Motor neuron (in vitro differentiated cells): ENCODE measurements at places on chromosomes 12 and 14. TPM values are rescaled to one million over a fixed set of nuclear protein-coding genes. Genes with fewer than 3 reads are reported as not detected.

DNA sequence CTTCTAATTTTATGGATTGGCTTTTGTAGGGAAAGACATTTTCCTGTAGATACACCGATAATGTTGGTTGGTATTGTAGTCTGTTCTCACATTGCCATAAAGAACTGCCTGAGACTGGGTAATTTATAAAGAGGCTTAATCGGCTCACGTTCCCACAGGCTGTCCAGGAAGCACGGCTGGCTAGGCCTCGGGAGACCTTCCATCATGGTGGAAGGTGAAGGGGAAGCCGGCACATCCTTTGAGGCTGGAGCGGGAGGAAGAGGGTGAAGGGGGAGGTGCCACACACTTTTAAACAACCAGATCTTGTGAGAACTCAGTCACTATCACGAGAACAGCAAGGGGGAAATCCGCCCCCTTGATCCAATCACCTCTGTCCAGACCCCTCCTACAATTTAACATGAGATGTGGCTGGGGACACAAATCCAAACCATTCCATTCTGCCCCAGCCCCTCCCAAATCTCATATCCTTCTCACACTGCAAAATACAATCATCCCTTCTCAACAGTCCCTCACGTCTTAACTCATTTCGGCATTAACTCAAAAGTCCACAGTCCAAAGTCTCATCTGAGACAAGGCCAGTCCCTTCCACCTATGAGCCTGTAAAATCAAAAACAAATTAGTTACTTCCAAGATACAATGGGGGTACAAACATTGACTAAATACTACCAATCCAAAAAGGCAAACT is 66.7 kb upstream of the EIF5 start:
- ATAC-seq = no peak

DNA sequence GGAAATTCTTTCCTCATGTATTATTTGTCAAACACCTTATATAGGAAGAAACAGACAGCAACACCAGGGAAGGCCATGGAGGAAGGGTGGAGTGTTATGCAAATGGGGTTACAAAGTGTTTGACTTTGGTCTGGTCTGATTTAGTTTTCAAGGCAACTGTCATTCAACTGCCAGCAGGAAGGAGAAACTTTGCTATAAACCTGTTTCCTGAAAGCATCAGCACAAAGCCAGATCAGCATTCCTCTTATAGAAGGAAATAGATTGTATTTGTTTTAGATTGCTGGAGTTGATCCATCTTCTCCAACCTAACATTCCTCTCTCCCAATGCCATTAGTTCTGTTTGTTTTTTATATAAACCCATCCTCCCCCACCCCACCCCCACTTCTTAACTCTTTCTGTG is 65.7 kb downstream of the STAB2 start:
- ATAC-seq = no peak

- ATAC-seq = no peak
These were observed 1090.2 kb downstream of the BCL11B start for GRCh38 chr14:98181768-98182167.

DNA sequence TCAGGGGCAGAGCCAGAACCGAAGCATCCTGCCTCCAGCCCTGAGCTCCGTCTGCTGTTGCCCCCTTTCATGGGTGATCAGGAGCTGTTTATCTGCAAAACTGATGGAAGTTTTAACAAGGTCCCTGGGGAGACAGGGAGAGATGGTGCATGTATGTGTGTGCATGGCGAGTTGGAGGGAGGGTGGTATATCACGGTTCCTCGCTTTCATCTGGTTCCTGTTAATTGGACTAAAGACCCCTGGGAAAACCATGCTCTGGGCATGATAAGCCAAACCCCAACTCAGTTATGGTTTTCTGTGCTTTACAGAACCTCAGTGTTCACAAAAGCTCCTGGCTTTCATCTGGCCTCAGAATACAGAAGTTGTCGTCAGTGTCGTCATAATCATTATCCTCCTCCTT is 133.6 kb downstream of the KSR2 start:
- no peak for ATAC-seq

DNA sequence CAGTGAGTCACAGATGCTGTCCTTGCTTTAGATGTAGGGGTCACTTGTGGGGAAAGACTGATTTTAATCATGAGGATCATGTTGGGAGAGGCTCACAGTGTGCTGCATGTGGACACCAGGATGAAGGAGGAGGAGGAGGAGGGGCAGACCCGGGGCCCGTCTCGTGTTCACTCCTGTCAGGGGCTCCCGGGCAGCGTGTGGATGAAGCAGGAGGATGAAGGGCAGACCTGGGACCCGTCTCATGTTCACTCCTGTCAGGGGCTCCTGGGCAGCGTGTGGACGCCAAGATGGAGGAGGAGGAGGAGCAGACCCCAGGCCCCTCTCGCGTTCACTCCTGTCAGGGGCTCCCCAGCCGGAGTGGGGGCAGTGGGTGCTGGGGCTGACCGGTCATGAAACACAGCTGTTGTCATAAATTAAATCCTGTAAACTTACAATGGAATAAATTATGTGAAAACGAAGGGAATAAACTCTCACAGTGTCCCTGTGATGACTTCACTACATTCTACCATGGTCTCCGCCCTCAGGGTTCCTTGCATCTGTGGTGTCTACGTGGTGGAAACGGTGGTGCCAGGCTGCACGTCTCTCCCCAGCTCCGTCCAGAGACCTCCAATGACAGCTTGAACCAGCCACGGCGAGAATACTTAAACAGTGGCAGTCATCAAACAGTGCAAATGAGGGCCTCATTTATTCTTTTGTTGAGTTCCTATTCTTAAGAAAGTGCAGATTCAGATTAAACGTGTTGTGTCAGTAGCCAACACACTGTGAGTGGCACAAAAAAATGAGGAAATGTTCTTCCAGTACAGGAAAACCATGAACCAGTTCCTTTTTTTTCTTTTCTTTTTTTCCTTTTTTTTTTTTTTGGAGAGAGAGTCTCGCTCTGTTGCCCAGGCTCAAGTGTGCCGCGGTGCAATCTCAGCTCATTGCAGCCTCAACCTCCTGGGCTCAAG is 37.7 kb upstream of the SFSWAP start:
- peak; percentile 73 for ATAC-seq

DNA sequence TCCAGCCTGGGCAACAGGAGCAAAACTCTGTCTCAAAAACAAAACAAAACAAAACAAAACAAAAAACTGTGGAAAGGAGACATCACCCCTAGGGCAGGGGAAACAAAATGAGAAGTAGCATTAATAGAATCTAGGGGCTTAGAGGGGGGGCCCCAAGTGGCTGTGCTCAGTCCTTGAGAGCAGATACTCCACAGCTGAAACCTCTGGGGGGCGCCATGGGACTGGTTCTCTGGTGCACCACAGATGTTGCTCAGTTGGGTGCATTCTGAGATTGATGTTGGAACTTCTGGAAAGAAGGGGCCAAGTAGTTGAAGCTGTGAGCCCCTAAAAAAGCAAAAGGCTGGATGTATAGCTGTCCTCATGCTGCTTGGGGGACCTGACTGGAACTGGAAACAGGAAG is 11.8 kb upstream of the SYNE2 start:
- no peak for ATAC-seq

- ATAC-seq = no peak
These were observed 337.9 kb upstream of the NOVA1 start for GRCh38 chr14:26935733-26936132.

DNA sequence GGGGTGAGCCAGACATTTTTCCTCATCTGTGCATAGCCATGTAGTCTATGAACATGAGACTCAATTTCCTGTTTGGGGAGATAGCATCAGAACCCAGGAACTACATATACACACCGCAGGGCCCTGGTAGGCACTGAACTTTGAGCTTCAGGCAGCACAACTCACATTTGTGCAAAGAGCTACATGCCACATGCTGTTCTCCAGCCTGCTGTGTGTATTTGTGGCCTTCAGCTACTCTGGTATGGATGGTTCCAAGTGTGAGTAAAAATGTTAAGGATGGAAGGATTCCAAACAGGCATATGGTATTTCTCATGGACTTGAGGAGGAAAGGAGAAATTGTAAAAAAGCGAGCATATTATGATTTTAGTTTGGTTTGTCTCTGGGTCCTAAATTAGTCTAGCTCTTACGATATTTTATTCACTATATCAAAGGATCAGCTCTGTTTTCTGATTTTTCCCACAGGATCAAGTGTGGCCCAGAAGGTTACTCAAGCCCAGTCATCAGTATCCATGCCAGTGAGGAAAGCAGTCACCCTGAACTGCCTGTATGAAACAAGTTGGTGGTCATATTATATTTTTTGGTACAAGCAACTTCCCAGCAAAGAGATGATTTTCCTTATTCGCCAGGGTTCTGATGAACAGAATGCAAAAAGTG is 422.4 kb upstream of the OR4E1 start:
- ATAC-seq = no peak

DNA sequence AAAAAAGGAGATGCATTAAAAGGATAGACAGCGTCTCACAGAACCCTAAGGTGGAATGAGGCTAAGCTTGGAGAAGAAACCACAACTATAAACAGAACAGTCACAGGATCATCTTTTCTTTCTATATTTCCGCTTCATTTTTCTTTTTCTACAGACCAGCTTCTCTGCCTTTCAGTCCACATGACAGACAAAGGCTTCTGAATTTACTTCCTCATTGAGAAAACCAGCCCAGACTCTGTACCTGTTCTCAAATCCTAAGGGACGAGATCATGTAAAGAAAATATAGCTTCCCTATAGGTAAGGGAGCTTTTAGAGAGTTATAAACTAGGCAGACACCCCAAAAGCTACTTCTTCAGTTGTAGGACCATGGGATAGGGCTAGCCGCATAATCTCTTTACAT is 17.4 kb downstream of the SGPP1 start:
- no peak for ATAC-seq

DNA sequence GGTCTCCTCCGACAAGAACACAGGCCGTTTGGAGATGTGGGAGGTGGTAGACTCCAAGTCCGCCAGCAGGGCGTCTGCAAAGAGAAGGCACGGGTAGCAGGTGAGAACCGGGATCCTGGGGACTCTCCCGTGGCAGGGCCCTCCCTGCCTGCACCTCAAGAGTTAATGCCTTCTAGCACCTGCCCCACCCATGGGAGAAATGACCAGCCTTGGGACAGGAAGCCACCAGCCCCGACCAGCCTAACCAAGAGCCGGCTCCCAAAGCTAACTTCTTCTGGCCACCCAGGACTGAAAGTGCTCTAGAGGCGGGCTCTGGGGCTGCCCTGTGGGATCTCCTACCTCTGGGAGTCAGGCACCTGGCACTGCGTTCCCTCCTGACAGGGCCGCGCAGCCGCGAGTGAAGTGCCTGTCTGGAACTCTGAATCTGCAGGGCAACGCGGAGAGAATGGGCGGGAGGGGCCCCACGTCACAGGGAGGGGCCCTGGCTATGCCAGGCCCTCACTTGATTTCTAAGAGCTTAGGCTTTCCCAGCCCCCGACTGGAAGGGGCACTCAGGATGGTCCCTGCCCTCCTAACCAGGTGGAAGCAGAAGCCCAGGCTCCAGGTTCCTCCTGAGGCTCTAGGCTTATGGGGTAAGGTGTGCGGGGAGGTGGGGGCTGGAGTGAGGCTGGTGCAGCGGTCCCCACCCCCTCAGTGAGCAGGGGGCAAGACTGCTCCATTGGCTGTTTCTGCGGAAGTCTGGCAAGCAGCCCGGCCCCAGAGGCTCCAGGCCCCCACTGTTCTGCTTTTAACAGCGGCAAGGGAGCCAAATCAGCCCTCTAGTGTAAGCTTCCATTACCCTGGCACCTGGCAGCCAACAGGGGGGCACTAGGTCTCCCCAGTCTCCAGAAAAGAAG is 23.6 kb upstream of the RPLP0 start:
- ATAC-seq = no peak

DNA sequence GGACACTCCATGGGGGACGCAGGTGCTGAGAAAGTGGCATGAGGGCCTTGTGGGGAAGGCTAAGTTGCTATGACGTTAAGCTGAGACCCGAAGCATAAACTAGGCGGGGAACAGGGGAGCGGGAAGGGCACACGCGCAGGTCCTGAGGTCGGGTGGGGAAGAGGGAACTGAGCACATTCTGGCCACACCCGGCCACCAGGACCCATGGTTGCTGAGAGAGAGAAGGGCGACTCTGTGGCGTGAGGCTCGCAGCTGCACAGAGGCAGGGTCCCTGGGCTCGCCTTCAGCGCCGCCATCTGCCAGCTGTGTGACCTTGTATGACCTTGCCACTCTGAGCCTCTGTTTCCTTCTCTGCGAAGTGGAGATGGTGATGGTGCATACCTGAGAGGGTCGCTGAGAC is 182.5 kb downstream of the PHETA1 start:
- ATAC-seq = no peak

DNA sequence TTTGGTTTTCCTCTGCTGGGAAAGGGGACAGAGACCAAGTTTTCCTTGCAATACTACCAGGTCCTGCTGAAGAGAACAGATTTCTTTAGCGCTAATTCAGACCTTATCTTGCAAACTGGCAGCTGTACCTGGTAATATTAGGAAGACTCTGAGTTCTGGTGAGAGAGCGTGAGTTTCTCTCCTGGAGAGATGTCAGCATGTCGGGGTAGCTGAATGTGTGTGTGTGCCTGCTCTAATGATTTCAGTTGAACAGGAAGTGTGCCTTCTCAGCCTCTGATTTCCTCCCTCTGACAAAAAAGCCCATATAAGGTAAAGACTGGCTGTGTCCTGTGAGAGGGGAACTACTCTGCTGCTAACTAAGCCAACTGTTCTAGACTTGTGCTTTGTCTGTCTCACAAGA is 10.3 kb upstream of the ERP27 start:
- ATAC-seq = peak; percentile 90

DNA sequence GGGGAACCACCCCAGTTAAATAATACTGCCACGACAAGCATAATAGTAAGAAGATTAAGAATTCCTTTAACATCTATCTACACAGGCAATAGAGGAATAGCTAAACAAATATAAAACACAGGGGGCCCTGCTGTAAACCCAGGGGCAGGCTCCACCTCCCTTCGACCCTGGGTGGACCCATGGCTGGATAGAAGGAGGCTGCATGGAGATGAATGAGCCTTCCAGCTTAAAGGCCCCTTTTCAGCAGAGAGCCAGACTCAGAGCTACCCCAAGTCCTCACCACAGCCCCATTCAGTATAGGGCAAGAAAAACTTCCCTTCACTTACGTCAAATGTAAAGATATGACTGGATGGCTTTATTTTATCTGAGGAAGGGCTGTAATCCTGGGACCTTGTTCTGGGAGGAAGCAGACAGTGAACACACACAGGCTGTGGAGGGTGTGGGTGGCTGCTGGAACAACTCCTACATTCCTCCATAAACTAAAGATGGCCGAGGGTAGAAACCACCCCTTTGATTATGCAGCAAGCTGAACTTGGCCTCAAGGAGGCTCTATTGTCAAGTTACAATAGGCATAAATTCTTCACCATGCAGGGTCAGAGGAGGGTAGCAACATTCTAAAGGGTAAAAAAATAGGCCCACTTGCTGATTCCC is 30.4 kb downstream of the NUAK1 start:
- peak; percentile 77 for ATAC-seq

Gene IL26
- total RNA-seq = not detected in 2 replicates

Gene TSPAN19
- 0.11 TPM in 1 of 2 replicates, not detected in the other for total RNA-seq

GRCh38 chr12:1863823-1864222 is 43.5 kb downstream of the LRTM2 start:
- ATAC-seq = no peak

GRCh38 chr14:79698298-79698711 is 513.0 kb downstream of the DIO2 start:
- no peak for ATAC-seq

DNA sequence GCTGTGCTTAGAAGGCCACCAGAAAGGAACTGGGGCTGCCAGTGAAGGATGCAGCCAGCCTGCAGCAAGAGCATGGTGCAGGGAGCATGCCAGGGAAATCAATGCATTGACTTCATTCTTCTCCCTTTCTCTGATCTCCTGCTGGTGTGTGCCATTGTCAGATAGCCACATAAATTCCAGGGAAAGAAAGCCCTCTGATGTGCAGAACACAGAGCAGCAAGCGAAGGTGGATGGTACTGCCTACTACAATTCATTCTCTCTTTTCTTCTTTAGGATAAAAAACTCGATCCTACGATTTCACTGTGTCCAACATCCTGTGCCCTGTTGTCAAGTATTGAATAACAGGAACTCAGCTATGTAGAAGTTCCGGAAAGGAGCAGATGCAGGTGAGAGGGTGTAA is 446.7 kb upstream of the TMEM132C start:
- ATAC-seq = no peak
